ENCODE measurements at places on chromosomes 16 and 17.

- no peak for DNase-seq
Observed at GRCh38 chr17:36464765-36465088, 21.8 kb upstream of the ZNHIT3 start.

GRCh38 chr16:53085369-53085843, 30.6 kb downstream of the CHD9 start:
- no peak for DNase-seq

GRCh38 chr17:27466743-27467375, 10.6 kb downstream of the KSR1 start:
- peak; percentile 55 for DNase-seq

DNA sequence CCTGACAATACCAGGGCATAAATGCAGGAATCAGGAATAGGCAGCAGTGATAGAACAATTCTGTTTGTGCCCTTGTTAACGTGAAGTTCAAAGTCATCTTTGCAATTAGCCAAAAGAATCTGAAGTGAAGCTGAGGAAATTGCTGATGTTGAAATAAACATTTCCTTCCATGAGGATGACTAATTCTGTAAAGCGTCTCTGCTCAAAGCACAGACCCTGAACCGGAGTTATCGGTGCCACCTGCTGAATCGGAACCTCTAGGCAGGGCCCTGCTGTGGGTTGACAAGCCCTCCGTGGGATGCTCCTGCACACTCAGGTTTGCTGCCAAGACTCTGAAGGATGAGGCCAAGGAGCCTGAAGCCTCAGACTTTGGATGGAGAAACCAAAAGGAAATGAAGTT, 37.0 kb upstream of the CDH1 start:
- DNase-seq = no peak

- DNase-seq = no peak
Observed at GRCh38 chr17:34635876-34636275, 56.5 kb downstream of the TMEM132E start.

- DNase-seq = no peak
Observed at GRCh38 chr16:12499032-12499745, 304.5 kb downstream of the CPPED1 start.
